NCI-H1417 treated with DMSO at 0.1 percent for 48 hours (cell line): ENCODE measurements at places on chromosomes 7 and 10.

- peak; percentile 5 for DNase-seq
Measured at GRCh38 chr7:131424219-131424822, 96.6 kb downstream of the MKLN1 start.

- no peak for DNase-seq
Measured at GRCh38 chr7:147541261-147541660, 1049.3 kb upstream of the C7orf33 start.

DNA sequence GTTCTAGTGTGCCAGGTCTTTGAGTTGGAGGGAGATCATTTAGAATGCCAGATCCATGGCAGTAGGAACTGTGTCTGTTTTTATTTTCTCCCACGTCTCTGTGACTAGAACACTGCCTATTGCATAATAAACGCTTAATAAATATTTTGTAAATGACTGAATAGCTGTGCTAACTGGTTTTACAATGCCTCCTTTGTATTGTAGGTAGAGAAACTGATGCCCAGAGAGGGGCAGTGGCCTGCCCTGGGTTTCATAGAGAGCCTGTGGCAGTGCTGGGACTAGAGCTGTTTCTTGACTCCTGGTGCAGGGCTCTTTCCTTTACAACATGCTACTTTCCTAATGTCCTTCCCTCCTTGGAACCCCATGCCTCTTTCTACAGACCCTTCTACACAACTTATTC, 2.5 kb downstream of the TAS2R5 start:
- no peak for DNase-seq

DNA sequence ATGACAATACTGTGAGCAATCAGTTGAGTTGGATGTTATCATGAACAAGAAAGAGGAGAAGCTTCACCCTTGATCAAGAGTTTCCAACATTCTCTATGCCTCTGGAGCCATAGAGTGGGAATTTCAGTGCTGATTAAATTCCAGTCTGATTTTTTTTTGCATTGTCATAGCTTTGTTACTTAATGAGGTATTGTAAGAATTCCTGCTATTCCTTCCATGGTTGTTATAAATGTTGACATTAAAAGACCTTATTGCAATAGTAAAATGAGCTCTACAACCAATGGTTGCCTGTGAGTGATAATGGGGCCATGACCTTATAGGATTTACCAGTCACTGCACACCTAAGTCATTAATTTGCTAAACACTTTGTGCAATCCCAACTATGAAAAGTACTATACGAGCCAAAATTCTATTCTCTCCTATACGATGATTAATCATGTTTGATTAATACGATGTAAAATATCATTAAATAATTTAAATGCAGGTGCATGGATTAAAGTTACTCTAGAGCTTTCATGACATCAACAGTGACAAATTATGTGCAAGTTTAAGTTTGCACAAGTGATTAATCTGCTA, 353.2 kb upstream of the KLF6 start:
- DNase-seq, result no peak

DNA sequence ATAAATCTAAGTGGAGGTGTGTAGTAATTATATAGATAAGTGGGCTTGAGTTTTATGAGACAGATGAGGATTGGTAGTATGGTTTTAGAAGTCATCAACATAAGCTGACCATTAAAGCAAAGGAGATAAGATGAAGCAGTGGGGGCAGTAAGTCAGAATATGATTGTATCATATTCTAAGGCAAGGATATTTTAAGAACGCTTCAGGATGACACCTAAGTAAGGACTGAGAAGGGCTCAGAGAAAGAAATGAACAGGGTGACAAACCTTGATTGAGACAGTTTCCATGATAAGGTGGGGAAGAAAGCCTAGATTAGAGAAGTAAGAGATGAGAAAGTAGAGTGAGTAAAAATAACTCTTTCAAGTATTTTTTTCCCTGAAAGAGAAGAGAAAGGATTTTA, 567.2 kb downstream of the ATRNL1 start:
- DNase-seq, result no peak

GRCh38 chr10:13453896-13454295, 74.9 kb downstream of the BEND7 start:
- DNase-seq, result no peak

GRCh38 chr7:158279539-158280447, 307.8 kb downstream of the PTPRN2 start:
- no peak for DNase-seq

DNA sequence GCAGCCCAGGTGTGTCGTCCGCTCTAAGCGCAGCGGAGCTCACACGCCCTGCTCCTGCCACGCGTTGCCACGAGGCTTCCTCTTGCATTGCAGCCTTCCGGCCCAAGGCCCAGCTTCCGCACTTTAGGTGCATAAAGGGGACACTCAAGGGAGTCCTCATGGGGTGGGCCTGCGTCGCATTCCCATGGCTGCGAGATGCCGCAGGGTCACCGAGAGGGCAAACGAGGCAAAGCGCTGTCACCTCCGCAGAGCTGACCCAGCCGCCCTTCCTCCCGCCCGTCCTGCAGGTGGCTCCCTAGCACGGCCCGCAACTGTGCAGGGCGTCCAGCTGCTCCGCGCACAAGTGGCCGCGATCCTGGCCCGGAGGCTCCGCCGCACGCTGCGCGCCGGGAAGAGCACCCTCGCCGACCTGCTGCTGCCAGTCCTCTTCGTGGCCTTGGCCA, 283.5 kb downstream of the ABCA13 start:
- DNase-seq, result no peak

DNA sequence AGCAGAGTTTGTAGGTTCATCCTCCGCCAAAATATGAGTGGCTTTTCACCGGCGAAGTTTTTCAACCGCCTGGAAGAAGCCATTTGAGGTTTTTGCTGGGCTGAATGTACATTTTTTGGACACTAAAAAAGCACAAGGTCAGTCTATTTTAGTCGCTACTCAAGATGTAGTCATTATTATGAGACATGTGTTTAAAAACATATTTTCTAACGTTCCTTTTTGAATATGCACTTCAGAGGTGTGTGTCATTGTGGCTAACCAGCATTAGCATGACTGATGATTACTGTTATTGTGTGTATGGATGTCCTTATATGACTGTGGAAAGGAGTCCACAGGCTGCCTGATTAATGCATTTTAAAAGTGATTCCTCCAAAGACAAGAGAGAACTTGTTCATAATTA, 605.4 kb downstream of the INHBA start:
- DNase-seq, result no peak

- no peak for DNase-seq
Measured at GRCh38 chr10:38032886-38033285, 22.4 kb downstream of the ZNF33A start.

GRCh38 chr7:151351027-151351426, 9.4 kb downstream of the NUB1 start:
- DNase-seq, result no peak

GRCh38 chr10:66071907-66072306, 853.9 kb upstream of the LRRTM3 start:
- no peak for DNase-seq

DNA sequence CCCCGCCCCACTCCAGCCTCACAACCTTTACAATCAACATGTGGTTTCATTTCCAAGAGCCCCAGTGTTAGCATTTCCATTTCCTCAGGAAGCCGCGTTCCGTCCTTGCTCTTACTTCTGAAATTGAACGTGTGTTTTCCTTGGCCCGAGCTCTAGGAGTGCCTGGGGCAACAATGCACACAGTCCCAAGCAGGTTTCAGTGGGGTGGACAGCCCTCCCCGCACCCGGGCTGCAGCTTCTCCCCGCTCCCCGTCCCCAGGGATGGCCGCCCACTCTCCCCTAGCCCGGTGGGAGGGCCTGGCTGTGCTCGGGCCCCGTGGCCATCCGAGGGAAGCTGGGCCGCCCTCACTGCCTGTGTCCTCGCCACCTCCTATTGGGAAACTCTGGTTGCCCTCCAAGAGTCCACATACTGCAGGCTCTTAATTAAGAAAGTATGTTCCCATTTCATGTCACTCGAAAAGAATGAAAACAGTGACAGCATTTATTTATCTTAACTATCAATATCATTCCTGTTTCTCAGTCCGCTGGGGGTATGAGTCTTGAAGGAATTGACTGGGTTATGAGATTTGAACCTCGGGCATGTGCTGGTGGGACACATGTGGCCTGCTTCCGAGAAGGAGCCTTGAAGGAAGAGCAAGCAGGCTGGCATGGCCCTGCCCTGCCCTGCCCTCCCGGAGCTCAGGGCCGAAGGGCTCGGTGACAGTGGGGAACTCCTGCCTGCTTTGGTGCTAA, 163.8 kb downstream of the GRK5 start:
- no peak for DNase-seq

GRCh38 chr7:97025130-97025499, 484 bp upstream of the DLX5 start:
- peak; percentile 87 for DNase-seq

GRCh38 chr7:129202058-129202777, 13.8 kb downstream of the SMO start:
- DNase-seq, result no peak

DNA sequence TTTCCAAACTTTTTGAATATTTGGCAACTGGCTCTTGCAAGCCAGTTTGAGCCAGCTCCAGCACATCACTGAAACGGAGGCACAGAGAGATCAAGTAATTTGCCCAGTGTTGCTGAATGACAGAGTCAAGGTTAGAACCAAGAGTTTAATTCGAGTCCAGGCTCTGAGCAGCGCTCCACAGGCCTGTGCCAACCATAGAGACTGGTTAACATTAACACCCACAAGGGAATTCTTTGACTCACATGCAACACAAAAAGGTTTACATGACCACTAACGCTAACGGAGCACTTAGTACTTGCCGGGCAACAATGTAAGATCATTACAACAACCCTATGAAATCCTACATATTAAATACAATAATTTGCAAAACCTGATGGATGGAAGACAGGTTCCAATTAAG, 1.5 kb downstream of the RGS10 start:
- no peak for DNase-seq

DNA sequence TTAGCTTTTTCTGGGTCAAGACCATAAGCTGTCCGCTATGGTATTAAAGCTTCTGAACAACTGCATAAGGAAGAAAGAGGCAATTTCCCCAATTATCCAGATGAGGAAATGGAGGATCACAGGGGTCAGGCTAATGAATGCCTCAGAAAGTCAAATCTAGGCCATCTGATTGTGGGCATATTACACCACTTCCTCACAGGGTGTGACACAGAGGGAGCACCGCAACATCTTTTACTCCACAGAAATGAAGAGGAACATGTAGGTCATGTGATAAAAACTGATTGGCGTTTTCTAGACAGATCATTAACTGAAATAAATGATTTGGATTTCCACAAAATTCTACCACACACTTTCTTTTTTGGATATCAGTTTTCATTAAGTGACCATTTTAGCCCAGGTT, 384.4 kb downstream of the PARD3 start:
- DNase-seq, result no peak

DNA sequence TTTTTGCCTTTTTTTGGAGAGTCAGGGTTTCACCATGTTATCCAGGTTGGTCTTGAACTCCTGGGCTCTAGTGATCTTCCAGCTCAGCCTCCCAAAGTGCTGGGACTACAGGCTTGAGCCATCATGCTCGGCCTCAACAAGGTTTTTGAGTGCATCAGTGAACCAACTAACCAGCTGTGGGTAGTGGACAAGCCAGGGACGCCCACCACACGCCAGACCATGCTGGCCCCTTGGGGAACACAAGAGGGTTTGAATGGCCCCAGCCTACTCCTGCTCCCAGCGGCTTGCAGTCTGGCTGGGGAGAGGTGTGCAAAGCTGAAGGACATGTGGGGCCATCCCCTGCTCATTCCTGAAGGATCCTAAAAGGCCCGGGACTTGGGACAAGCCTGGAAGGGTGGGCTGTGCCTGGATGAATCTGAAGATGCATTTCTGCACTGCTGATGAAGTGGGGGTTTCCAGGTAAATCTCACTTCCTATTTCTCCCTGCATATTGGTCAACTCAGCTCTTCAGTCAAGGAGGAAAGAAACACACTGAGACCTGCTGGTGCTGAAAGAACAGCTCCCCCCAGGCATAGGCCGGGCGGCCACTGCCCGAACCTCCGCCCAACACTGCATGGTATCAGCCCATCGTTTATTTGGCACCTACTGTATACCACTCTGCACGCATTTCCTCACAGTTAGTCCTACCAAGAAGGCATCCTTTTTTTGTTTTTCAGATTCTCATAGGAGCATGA, 6.9 kb downstream of the MMD2 start:
- DNase-seq, result no peak

DNA sequence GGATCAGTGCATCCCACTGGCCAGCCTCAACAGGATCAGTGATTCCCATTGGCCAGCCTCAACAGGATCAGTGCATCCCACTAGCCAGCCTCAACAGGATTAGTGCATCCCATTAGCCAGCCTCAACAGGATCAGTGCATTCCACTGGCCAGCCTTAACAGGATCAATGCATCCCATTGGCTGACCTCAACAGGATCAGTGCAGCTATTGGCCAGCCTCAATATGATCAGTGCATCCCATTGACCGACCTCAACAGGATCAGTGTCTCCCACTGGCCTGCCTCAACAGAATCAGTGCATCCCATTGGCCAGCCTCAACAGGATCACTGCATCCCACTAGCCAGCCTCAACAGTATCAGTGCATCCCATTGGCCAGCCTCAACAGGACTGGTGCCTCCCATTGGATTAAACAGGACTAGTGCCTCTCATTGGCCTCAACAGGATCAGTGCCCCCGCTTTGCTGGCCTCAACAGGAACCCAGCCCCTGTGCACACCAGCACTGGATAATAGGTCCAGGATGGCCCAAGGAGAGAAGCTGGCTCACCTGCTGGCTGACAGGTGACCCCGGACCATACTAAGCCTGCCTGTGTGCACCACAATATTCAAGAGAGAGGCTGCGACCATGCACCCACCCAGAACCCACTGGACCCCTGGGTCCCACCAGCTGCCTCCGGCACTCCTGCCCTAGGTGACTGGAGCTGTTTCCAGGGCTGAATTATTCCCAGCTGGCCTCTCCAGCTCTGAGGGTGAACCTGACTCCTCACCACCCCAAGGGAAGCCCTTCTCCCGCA, 59.9 kb downstream of the PDGFA start:
- no peak for DNase-seq

DNA sequence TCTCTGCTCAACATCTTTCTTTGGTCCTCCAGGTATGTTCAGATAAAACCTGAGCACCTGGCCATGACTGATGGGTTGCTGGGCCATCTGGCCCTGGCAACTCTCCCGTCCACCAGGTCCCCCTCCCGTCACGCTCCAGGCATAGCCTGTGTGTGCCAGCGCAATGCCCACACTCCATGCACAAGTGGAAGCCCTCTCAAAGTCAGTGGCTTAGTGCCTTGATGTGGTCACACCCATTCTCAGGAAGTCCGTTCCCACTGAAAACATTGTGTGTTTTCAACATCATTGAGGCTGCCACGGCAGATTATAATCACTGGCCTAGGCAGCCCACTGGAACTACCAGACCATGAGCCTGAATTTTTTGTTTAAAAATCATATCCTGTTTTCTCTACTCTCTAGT, 170.6 kb upstream of the LANCL2 start:
- no peak for DNase-seq

DNA sequence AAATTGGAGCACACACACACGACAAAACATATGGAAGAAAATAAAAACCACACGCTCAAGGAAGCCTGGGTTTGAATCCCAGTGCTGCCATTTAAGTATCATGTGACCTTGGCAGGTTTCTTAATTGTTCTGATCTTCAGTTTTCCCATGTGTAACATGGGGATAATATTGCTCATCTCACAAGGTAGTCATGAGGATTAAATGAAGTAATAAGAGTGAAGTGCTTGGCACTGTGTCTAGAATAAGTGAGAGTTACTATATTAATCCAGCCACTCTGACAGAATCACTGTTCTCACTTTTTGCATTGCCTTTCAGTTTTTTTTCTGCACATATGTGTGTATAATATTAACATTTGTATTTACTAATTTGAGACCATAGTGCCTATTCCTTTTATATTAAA, 43.3 kb downstream of the GOLGA7B start:
- no peak for DNase-seq

- no peak for DNase-seq
Measured at GRCh38 chr7:121442845-121443244, 46.7 kb upstream of the FAM3C start.

- DNase-seq, result no peak
Measured at GRCh38 chr10:59079386-59080226, 96.8 kb upstream of the PHYHIPL start.
